ENCODE measurements at places on chromosomes 4 and X.

DNA sequence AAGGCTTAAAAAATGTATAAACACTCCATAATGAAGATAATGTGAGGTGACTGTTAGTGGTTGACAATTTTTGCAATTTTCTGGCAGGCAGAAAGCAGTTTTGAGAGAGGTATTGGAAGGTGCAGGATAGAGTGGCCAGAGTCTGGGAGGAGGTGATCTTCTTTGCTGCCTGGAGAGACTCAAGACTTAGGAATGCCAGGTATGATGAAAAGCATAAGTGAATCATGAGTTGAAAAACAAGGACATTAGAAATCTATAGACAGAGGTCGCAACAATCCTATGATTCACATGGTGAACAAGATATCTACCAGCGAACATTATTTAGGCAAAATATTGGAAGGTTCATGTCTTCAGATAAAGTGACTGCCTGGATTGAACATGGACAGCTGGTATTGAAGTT lies 118.5 kb downstream of the CFAP299 start:
- DNase-seq = no peak

DNA sequence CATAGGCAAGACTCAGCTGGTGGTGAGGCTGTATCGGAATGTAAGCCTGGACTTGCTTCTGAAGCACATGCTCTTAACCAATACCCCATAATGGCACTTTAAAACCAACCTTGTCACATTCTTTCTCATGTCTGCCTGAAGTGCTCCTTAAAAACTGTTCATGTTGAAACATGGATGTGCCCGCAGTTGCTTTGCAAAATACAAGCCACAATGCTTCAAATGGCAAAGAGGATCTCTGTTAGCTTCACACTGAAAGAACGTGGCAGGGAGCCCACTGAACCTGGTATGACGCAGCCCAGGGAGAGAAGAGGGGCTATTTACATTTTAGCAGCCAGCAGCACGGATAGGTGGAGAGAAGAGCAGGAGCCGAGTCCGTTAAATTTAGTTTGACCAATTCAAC lies 29.3 kb downstream of the SOD3 start:
- no peak for DNase-seq

DNA sequence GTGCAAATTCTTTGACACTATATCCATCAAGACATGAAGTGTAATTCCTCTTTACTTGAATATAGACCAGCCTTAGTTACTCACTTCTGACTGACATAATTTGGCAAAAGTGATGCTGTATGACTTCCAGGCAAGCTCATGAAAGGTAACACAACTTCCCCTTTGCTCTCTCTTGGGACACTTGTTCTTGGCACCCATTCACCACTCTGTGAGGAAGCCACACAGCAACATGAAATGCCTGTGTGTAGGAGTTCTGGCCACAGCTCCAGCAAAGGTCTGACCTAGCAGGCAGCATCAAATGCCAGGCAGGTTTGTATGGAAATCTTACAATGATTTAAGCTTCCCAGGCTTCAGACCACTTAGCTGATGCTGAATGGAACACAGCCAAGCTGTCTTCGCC lies 280.3 kb downstream of the PDHA2 start:
- no peak for DNase-seq

- no peak for DNase-seq
Measured at GRCh38 chr4:132827522-132827921, 321.6 kb upstream of the PCDH10 start.

GRCh38 chr4:105558277-105558676 lies 5.9 kb downstream of the ARHGEF38 start:
- DNase-seq = no peak

DNA sequence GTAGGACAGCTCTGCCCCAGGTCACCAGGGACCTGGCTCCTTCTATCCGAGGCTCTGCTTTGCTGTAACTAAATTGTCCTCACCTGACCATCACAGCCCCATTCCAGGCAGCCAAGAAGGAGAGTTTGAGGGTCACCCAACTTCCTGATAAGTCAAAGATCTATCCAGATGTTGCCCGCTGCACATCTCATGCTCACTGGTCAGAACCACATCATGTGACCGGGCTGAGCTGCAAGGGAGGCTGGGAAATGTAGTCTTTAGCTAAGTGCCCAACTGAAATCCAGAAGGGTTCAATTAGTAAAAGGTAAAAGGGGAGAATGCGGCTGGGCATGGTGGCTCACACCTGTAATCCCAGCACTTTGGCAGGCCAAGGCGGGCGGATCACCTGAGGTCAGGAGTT lies 18.4 kb downstream of the HMX1 start:
- DNase-seq = no peak

DNA sequence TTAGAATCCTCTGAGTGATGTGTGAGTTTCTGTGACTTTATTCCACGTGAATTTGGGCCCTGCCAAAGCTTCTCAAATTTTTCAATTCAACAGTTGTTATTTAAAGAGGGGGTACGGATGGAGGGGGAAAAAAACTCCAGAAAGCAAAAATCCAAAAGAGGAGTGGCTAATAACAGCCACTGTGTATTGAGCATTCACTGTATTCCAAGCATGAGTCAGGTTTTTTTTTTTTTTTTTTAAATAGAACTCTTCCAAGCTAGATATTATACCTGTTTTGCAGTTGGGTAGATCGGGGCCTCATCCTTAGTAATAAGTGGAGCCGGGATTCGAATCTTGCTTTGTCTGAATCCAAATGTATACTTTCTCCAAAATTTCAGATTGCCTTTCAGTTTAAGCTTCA lies 6.4 kb upstream of the RHOH start:
- DNase-seq = no peak

- no peak for DNase-seq
Measured at GRCh38 chr4:55458611-55459010, 62.9 kb downstream of the TMEM165 start.

- DNase-seq = no peak
Measured at GRCh38 chr4:188869581-188869980, 730.3 kb downstream of the TRIML1 start.

DNA sequence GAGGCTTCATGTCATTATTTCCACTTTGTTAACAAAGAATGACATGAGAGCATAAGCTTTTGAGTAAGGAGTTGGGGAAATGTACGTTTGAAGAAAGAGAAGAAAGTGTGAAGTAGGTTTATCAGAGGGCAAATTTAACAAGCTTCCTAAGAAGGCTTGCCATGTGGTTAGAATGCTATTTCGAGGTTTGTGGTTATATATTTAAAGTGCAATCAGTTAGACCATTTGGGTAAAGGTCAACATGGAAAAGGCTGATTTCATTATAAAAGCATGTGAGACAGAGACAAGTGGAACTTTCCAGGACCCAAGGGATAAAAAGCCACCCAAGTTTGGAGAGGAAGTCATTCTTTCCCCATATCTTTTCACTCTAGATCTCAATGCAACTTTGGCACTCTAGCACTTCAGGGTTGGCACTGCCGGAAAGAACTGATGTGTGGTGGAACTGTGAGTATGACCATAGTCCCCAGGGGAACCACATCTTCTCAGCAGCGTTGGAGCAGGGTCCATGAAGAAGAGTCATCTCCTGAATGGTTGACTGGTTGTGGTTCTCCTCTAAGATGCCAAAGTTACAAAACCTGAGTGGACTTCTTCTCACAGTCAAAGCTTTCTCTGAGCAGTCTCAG lies 529.9 kb downstream of the MID1IP1 start:
- DNase-seq = no peak

GRCh38 chr4:96356591-96357370 lies 516.9 kb downstream of the PDHA2 start:
- DNase-seq = no peak

DNA sequence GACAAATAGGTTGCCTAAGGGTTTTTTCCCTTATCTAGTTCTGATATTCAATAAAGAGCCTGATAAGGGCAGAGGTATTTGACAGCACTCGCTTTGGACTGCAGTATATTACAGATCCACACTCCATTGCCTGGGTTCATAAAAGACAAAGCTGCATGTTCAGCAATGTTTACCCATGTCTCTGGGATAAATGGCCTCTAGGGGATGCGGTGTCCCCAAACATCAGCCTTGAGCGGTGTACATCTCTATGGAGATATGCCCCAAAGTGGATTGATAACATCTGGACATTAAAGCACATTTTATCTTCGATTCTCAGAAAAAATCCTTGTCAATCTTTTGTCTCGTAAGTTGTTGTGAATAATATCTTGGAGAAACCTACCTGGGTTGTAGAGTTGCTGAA lies 660.8 kb upstream of the AADAT start:
- DNase-seq = no peak

DNA sequence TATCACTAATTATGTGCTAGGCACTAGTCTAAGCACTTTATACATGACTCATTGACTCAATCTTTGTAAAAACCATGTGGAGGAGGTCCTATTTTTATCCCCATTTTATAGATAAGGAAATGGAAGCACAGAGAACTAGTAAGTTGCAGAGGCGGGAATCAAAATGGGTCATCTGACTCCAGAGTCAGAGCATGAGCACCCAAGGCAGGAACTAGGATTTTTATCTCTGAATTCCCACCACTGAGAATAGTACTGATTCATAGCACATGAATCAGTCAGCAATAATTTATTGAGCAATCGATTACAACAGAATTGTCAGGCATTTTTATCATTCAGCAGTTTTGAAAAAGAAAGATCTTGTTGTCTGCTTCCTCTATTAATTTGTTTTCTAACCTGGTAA lies 19.3 kb downstream of the SCARB2 start:
- DNase-seq = no peak

- DNase-seq = peak; percentile 21
Measured at GRCh38 chrX:23779025-23779424, 3.9 kb upstream of the SAT1 start.

DNA sequence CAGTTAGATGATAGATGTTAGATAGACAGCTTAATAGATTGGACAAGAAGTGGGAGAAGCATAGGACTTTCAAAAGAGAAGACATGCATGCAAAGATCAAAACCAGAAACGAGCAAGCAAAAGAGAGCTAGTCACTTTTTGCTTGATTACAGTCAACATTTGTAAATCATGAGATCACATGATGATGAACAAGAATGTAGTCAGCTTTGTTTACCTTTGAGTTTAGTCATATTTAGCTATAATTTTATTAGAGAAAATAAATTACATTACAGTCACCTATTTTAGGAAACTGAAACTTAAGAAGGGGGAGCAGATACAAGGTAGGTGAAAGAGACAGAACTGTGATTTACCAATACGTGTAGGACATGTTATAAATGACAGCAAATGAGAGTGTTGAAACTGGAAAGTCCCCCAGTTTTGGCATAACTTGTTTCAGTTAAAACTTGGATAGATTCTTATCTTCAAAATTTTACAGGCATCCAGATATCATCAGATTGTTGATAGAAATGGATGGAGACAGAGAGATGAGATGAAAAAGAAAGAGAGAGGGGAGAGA lies 1083.1 kb upstream of the PCDH10 start:
- no peak for DNase-seq

- DNase-seq = no peak
Measured at GRCh38 chrX:36199928-36200327, 280.4 kb downstream of the CFAP47 start.

GRCh38 chr4:75819121-75819520 lies 83.1 kb downstream of the PPEF2 start:
- no peak for DNase-seq

DNA sequence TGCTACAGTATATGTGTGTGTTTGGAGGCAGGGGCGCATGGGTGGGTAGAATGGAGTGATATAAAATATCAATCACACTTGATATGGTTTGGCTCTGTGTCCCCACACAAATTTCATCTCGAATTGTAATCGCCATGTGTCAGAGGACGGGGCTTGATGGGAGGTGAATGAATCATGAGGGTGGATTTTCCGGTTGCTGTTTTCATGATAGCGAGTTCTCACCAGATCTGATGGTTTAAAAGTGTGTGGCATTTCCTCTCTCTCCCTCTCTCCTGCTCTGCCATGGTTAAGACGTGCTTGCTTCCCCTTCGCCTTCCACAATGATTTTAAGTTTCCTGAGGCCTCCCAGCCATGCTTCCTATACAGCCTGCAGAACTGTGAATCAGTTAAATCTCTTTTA lies 14.8 kb downstream of the SOWAHB start:
- DNase-seq = no peak

DNA sequence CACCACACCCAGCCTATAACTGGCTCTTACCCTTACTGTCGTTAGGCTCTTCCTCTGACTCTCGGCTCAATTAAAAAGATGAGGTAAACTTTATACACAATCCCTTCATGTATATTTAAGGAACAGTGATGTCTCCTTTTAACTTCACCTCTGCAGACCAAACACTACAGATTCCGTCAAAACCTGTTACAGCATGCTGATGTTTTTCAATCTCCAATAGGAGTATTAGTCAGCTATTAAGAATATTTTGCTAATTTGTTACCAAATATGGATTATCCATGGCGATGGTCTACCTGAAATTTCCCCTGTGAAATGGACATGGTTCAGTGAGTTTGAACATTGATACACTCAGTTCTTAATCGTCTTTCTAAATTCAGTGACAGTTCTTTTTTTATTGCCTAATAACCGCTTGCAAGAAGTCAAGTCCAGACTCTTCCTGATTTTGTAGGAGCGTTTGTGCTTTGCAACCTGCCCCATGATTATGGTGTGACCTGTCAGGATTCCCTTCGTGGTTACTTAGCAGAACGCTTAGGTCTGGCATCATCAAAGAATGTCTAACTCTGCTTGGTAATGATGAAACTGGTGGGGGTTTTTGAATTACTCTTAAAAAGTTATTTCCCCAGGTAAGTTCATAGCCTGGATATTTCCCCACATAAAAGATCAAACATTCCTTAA lies 72.2 kb upstream of the STOX2 start:
- no peak for DNase-seq

GRCh38 chrX:103610282-103610681 lies 2.5 kb downstream of the TCEAL3 start:
- DNase-seq = no peak

DNA sequence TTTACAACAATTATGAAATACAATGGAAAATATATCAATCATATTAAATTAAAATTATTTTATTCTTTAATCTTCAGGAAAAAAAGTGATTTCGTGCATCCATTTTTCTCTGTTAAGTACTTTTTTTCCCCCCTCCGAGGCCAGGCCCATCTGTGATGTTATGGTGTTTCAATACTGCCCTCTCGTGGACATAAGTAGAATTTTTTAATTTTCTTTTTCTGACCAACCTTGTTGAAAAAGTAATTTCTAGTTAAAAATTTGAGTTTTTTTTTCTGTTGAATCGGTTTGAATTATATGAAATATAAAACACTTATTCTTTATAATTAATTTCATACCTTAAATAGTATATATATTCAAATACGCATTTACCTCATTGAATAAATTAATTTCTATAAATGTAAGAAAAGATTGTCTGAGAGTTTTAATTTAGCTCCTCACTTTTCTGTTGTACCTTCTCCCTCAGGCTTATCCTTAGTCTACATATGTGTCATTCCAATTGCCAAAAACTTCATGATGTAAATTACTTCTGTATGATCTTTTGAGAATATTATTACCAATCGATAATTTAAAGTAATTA lies 175.8 kb upstream of the TECRL start:
- peak; percentile 70 for DNase-seq

DNA sequence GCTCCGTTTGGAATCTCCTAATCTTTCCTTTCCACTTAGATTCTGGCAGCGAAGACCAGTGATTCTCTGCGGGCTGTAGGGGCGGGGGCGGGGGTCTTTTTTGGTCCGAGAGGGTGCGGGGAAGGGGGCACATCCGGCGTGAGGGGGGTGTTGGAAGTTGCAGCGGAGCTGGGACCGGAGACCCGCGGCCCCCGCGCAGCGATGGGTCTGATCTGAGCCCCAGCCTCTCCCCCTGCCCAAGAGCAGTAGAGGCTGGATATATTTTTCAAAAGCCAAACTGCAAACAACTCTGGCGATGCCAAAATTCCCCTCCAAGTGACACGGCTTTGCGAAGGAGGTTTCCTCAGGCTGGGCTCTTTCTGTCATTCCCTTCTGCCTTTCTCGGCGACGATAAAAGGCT lies 355 bp downstream of the GRID2 start:
- peak; percentile 30 for DNase-seq
